ENCODE measurements at places on chromosomes 1 and 21. TPM values are rescaled to one million over a fixed set of nuclear protein-coding genes. Genes with fewer than 3 reads are reported as not detected.

- H3K4me3 ChIP-seq: no peak overlapping the region
- H3K36me3 ChIP-seq: no peaks in the 10 kb centered on the region
- peaks cover 21% of the 10 kb centered on the region for H3K27me3 ChIP-seq
- no peak for DNase-seq
- H3K27ac ChIP-seq: no peak overlapping the region
Measured at GRCh38 chr1:34900775-34901502, 28.5 kb downstream of the DLGAP3 start.

DNA sequence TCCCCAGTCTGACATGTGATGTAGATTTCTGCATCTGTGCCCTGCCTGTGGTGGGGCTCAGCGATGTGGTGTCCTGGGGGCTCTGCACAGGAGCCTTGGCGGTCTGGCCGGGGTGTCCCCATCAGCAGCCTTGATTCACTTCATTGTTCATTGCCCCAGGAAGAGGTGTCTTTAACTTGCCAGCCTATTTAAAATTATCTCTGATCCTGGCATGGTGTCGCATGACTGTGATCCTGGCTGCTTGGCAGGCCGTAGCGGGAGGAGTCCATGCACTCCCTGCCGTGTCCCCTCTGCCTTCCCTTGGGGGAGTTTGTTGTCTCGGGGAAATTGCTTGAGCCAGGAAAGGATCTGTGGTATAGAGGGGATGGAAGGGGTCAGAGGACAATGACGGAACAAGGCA, 59.9 kb downstream of the TRIM11 start:
- no peak for DNase-seq
- peaks cover 15% of the 10 kb centered on the region for H3K27me3 ChIP-seq
- H3K36me3 ChIP-seq: no peaks in the 10 kb centered on the region
- H3K27ac ChIP-seq: no peak overlapping the region
- no peak overlapping the region for H3K4me3 ChIP-seq

- DNase-seq: no peak
- H3K36me3 ChIP-seq: peaks cover 12% of the 10 kb centered on the region
Measured at GRCh38 chr1:31487143-31487542, 74.1 kb downstream of the SERINC2 start.

DNA sequence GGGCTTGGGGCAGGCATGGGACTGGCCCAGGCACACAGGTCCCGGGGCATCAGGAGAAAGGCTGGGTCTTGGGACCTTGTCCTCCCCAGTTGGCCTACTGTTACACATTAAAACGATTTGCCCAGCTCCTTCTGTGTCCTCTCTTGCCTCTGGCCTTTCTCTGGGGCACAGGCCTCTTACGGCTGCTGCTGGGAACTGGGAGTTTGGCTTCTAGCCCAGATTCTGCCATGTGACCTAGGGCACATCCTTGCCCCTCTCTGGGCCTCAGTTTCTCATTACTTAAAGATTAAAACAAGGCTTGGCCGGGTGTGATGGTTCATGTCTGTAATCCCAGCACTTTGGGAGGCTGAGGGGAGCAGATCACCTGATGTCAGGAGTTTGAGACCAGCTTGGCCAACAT, 14.0 kb downstream of the KDF1 start:
- DNase-seq: no peak
- H3K36me3 ChIP-seq: peaks cover 33% of the 10 kb centered on the region
- H3K4me1 ChIP-seq: no peaks in the 10 kb centered on the region
- no peaks in the 10 kb centered on the region for H3K27me3 ChIP-seq
- H3K27ac ChIP-seq: no peak overlapping the region

- 0 out of 2 replicates have a peak, but pooled peaks cover 4% of the 10 kb centered on the region for H3K36me3 ChIP-seq
- no peak for DNase-seq
- no peaks in the 10 kb centered on the region for H3K4me1 ChIP-seq
- no peaks in the 10 kb centered on the region for H3K27me3 ChIP-seq
- H3K27ac ChIP-seq: no peak overlapping the region
Measured at GRCh38 chr1:80801695-80802094, 999.0 kb upstream of the ADGRL2 start.

- no peaks in the 10 kb centered on the region for H3K27me3 ChIP-seq
- peaks cover 15% of the 10 kb centered on the region for H3K36me3 ChIP-seq
- H3K4me3 ChIP-seq: no peak overlapping the region
- DNase-seq: no peak
- peaks cover 23% of the 10 kb centered on the region for H3K4me1 ChIP-seq
Measured at GRCh38 chr1:201988601-201989000, 6.2 kb downstream of the RNPEP start.

DNA sequence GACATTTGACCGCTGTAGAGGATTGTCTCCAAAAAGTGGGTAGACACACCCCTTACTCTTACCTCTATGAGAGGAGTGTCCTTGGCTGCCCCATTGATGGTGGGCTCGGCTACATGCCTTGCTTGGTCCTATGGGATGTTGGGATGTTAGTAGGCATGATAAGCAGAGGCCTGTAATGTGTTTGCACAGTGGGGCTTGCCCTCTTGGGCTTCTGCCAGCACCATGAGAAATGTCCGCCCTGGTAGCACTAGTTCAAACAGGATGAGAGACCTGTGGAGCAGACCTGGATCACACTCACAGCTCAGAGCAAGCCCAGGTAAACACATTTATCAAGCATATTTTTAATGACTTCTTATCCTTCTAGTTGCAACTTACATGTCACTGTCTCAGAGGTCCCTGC, 54.2 kb downstream of the SH3GLB1 start:
- no peak overlapping the region for H3K27ac ChIP-seq
- no peaks in the 10 kb centered on the region for H3K36me3 ChIP-seq
- peaks cover 23% of the 10 kb centered on the region for H3K27me3 ChIP-seq
- H3K4me1 ChIP-seq: peaks cover 14% of the 10 kb centered on the region
- no peak for DNase-seq
- no peak overlapping the region for H3K4me3 ChIP-seq

DNA sequence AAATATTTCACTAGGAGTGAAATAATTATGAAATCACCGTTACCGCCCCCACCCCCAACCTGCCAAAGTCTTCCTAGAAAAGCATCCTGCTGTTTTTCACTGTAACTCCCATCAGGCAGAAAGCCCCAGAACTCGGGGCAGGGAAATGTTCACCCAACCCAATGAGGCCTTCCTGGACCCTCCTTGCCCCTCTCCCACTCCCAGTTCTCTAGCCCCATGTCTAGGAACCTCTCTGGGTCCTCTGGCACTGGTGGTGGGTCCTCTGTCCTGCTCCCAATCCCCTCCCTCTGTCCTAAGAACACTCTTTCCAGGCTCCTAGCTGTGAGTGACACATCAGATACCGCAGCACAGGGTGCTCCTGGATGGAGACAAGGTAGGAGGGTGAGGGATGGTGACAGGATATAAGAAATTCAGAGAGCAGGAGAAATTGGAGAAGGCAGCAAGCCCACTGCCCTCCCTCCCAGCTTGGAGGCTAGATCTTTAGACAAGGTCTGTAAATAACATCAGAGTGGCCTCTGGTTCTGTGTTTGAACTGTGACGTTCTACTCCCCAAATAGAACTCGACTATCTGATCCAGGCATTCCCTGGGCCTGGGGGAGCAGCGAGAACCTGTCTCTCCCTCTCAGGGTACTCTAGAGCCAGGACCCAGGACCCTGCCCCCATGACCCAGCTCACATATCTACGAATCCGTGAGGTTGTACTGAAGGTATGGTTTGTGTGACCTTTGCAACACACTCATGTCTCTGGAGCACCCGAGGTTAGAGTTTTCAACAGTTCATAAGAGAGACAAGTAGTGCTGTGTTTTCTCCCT, 23.3 kb upstream of the BTG2 start:
- H3K36me3 ChIP-seq: no peaks in the 10 kb centered on the region
- no peak overlapping the region for H3K4me3 ChIP-seq
- peaks cover 26% of the 10 kb centered on the region for H3K27me3 ChIP-seq
- no peak for DNase-seq
- H3K4me1 ChIP-seq: peaks cover 30% of the 10 kb centered on the region

- H3K4me3 ChIP-seq: no peak overlapping the region
- DNase-seq: no peak
- no peaks in the 10 kb centered on the region for H3K36me3 ChIP-seq
- no peaks in the 10 kb centered on the region for H3K4me1 ChIP-seq
- H3K27ac ChIP-seq: no peak overlapping the region
Measured at GRCh38 chr1:110860174-110860573, 12.8 kb upstream of the CD53 start.

GRCh38 chr1:18569251-18569650, 61.4 kb upstream of the PAX7 start:
- H3K4me1 ChIP-seq: no peaks in the 10 kb centered on the region
- no peaks in the 10 kb centered on the region for H3K36me3 ChIP-seq
- H3K27ac ChIP-seq: no peak overlapping the region
- no peak overlapping the region for H3K4me3 ChIP-seq
- H3K27me3 ChIP-seq: peaks cover 4% of the 10 kb centered on the region

DNA sequence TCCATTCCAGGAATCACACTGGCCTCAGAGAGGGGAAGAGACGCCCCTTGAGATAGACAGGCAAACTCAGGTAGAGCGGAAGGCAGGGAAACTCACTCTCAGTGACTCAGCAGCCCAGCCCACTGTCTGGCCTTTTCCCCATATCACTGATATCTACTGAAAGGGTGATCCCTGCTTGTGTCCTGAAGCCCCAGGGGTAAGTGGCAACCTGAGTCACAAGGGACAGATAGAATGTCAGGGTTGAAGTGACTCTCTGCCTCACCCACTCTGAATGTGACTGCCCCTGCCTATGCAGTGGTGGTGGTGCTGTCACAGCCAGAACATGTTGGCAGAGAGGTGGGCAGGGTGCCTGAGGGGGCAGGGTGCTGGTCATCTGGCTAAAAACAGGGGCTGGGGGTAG, 157.5 kb upstream of the FGGY start:
- peaks cover 81% of the 10 kb centered on the region for H3K4me1 ChIP-seq
- peak overlapping the region; percentile 38 for H3K27ac ChIP-seq
- no peaks in the 10 kb centered on the region for H3K27me3 ChIP-seq
- no peak for DNase-seq
- no peak overlapping the region for H3K4me3 ChIP-seq

GRCh38 chr1:47238935-47239592, 7.0 kb upstream of the TAL1 start:
- no peak for DNase-seq
- peaks cover 6% of the 10 kb centered on the region for H3K4me1 ChIP-seq
- no peak overlapping the region for H3K4me3 ChIP-seq
- no peak overlapping the region for H3K27ac ChIP-seq
- peaks cover 22% of the 10 kb centered on the region for H3K27me3 ChIP-seq

GRCh38 chr1:170701962-170702361, 38.0 kb downstream of the PRRX1 start:
- peaks cover 96% of the 10 kb centered on the region for H3K4me1 ChIP-seq
- no peak overlapping the region for H3K4me3 ChIP-seq
- peaks cover 71% of the 10 kb centered on the region for H3K36me3 ChIP-seq
- H3K27me3 ChIP-seq: no peaks in the 10 kb centered on the region
- peak overlapping the region; percentile 58 for H3K27ac ChIP-seq

DNA sequence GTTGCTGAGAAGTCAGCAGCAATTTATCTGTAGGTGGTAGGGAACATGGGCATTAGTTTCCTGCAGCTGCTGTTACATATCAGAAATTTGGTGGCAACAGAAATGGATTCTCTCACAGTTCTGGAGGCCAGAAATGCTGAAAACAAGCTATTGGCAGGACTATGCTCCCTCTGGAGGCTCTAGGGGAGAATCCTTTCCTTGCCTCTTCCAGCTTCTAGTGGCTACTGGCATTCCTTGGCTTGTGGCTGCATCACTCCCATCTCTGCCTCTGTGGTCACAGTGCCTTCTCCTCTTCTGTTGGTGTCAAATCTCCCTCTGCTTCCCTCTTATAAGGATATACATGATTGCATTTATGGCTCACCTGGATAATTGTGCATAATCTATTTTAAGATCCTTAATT, 2.5 kb upstream of the SFT2D2 start:
- H3K4me3 ChIP-seq: no peak overlapping the region
- H3K4me1 ChIP-seq: peaks cover 37% of the 10 kb centered on the region
- H3K27ac ChIP-seq: no peak overlapping the region
- H3K36me3 ChIP-seq: peaks cover 16% of the 10 kb centered on the region

DNA sequence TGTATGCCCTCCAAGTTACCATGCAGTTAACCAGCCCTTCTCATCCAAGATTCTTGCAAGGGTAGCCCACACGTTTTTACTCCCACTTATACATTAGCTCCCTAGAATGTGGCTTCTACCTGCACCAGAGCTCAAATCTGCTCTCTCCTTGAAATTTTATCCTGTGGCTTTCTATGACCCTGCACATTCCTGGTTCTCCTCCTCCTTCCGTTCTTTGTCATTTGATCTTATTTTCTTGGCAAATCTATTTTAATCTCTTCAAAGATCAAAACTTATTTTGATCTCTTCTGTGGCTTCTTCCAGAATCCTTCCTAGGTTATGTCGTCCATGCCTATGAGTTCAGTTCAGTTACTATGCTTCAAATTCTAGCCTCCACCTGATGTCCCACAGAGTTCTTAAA, 115.6 kb upstream of the GUCA2B start:
- no peak for DNase-seq
- no peak overlapping the region for H3K27ac ChIP-seq
- peaks cover 5% of the 10 kb centered on the region for H3K27me3 ChIP-seq
- no peaks in the 10 kb centered on the region for H3K36me3 ChIP-seq

GRCh38 chr1:1334835-1335234, 3.8 kb downstream of the TAS1R3 start:
- peaks cover 21% of the 10 kb centered on the region for H3K27me3 ChIP-seq
- H3K36me3 ChIP-seq: peaks cover 2% of the 10 kb centered on the region
- no peak overlapping the region for H3K4me3 ChIP-seq
- no peak for DNase-seq
- no peaks in the 10 kb centered on the region for H3K4me1 ChIP-seq

DNA sequence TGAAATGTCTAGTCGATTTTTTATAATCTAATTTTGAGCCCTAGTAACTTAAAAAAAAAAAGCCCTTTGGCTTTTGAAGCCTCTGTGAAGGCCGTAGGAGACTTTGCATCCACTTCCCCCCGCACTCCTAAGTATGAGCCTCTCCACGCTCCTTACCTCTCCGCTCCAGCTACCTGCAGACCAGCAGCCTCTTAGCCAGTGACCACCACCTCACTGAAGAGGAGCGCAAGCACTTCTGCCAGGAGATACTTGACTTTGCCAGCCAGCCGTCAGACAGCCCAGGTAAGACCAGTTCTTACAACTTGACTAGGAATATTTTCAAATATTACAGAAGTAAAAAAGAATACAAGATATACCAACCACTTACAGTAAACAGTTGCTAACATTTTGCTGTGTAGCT, 27.4 kb upstream of the PWP2 start:
- H3K4me1 ChIP-seq: no peaks in the 10 kb centered on the region
- no peak overlapping the region for H3K27ac ChIP-seq
- peaks cover 26% of the 10 kb centered on the region for H3K36me3 ChIP-seq
- no peak overlapping the region for H3K4me3 ChIP-seq

GRCh38 chr1:158098256-158098655, 82.4 kb upstream of the CD1D start:
- DNase-seq: no peak
- no peak overlapping the region for H3K27ac ChIP-seq
- H3K36me3 ChIP-seq: peaks cover 6% of the 10 kb centered on the region
- H3K4me3 ChIP-seq: no peak overlapping the region

- 0 out of 2 replicates have a peak, but pooled peaks cover 2% of the 10 kb centered on the region for H3K27me3 ChIP-seq
- DNase-seq: no peak
- H3K27ac ChIP-seq: peak overlapping the region; percentile 97
- H3K4me3 ChIP-seq: no peak overlapping the region
- H3K4me1 ChIP-seq: peaks cover 72% of the 10 kb centered on the region
- H3K36me3 ChIP-seq: peaks cover 11% of the 10 kb centered on the region
Measured at GRCh38 chr1:94621802-94622201, 80.2 kb upstream of the F3 start.

COL24A1 gene
- total RNA-seq: 1.9 TPM

ADCY10 gene
- total RNA-seq: not detected

LRRC53 gene
- total RNA-seq: not detected

OR2L13 gene
- not detected for total RNA-seq

GBP6 gene
- total RNA-seq: not detected

BGLAP gene
- total RNA-seq: not detected

F13B gene
- not detected for total RNA-seq

CACNA1S gene
- not detected for total RNA-seq

FNDC5 gene
- total RNA-seq: 0.46 TPM

IQCC gene
- 2.1 TPM for total RNA-seq
